NCI-H146 (cell line): ENCODE measurements at places on chromosomes 5 and 9.

DNA sequence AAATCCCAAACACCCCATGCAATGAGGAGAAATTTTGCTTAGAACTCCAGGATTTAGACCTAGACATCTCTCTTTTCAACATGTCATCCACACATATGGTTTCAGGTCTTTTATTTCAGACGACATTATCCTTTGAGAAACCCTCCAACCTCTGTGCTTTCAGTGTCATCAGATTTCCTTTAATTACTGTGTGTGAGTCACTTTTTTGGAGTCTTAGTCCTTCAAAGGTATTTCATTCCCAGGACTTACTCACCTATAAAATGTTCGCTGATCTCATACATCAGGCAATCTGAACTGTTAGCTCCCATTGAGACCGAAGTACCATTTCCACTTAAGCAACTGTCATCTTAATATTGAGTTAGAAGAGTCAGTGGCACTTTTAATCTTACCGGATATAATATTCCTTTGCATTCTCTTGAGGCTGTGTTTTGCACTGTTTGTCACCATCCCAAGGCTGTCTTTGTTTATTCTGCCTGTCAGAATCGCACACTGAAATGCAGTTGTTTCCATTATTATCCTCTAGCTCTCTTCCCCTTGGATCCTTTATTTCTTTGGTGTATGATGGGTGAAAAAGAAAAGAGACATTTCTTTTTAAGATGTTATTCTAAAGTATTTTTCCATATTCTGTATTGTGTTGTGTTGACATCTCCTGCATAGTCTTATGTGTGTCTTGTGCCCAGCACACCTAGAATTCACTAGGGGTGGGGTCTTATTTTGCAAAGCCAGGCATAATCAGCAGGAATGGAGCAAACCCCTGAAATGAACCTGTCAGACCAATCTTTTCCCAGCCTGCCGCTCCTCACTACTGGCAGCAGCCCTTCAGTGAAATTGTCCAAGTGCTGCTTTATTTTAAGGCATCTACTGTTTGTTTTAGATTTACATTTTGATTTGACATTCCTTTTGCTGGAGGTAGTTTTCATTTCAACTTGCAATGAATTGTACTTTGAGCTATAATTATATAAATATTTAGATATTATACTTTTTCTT lies 155.4 kb downstream of the PAM start:
- DNase-seq: no peak

GRCh38 chr5:176489077-176489476 lies 40.9 kb downstream of the FAF2 start:
- no peak for DNase-seq

- DNase-seq: no peak
Observed at GRCh38 chr9:129574911-129575585, 45.9 kb downstream of the C9orf50 start.

DNA sequence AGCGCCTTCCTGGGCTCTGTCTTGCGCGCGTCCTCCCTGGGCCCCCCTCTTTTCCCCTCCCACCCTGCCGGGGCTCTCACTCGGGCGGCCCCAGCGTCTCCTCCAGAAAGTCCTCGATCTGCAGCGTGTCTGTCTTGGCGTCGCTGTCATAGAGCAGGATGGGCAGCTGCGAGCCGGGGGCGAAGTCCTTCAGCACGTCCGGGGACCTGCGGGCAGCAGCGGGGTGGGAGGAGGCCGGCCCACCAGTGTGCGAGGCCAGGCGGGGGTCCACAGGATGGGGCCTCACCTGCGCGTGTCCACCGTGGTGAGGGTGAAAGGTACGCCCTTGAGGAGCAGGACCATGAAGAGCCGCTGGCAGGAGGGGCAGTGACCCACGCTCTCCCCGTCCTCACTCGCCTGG lies 1.0 kb downstream of the CLIC3 start:
- no peak for DNase-seq

- no peak for DNase-seq
Observed at GRCh38 chr5:60527072-60527471, 172.9 kb downstream of the DEPDC1B start.

- no peak for DNase-seq
Observed at GRCh38 chr5:388266-389196, 54.4 kb upstream of the EXOC3 start.

GRCh38 chr9:90099262-90099963 lies 494.6 kb downstream of the GADD45G start:
- DNase-seq: peak; percentile 52

DNA sequence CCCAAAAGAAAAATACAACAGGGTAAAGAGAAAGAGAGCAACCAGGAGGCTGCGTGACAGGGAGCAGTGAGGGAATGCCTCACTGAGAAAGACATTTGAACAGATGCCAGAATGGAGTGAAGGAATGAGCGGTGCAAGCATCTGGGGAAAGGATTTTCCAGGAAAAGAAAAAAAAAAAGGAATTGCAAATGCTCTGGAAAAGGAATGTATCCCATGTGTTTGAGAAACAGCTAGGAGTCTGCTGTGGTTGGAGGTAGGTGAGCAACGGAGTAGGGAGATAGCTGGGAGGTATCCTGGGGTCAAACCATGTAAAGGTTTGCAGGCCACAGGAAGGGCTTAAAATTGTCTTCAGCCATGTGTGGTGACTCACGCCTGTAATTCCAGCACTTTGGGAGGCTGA lies 23.6 kb upstream of the CEMIP2 start:
- DNase-seq: no peak

DNA sequence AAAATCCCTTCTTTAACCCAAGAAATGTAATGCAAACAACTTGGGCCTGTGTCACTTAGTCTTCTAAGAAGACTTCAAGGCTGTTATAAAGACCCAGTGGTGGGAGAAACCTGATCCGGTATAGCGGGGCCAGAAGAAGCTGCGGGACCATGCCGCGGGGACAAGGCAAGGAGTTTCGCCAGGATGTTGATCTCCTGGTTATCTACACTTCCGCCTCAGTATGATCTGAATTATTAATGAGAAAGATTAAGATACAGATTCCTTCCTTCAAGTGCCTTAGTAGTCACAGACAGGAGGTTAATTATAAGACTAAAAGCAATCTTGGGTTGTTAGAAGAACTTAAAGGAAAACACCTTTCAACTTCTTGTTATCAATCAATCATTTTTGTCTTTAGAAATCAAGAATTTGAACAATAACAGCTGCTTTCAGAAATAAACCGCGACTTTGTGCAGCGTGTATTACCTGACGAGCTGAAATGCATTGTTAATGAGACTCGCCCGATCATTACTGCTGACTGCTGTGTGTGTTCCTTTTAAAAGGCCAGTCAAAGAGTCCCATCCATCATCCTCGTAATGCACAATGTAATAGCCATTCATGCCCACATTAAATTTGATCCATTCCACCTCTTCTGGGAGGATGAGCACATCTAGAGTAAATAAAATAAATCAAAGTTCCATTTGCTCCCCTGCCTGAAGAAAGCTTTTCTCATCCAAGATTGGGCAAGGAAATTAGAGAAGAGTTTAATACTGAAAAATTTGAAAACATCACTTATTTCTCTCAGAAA lies 22.2 kb downstream of the ERAP1 start:
- no peak for DNase-seq

GRCh38 chr9:6384732-6385131 lies 28.3 kb upstream of the UHRF2 start:
- DNase-seq: no peak

- no peak for DNase-seq
Observed at GRCh38 chr5:14179446-14179845, 36.3 kb downstream of the TRIO start.

GRCh38 chr9:34197756-34198711 lies 19.2 kb downstream of the UBAP1 start:
- DNase-seq: no peak

- no peak for DNase-seq
Observed at GRCh38 chr5:153796527-153796926, 242.2 kb downstream of the FAM114A2 start.

- no peak for DNase-seq
Observed at GRCh38 chr9:89021154-89021803, 30.0 kb downstream of the S1PR3 start.

DNA sequence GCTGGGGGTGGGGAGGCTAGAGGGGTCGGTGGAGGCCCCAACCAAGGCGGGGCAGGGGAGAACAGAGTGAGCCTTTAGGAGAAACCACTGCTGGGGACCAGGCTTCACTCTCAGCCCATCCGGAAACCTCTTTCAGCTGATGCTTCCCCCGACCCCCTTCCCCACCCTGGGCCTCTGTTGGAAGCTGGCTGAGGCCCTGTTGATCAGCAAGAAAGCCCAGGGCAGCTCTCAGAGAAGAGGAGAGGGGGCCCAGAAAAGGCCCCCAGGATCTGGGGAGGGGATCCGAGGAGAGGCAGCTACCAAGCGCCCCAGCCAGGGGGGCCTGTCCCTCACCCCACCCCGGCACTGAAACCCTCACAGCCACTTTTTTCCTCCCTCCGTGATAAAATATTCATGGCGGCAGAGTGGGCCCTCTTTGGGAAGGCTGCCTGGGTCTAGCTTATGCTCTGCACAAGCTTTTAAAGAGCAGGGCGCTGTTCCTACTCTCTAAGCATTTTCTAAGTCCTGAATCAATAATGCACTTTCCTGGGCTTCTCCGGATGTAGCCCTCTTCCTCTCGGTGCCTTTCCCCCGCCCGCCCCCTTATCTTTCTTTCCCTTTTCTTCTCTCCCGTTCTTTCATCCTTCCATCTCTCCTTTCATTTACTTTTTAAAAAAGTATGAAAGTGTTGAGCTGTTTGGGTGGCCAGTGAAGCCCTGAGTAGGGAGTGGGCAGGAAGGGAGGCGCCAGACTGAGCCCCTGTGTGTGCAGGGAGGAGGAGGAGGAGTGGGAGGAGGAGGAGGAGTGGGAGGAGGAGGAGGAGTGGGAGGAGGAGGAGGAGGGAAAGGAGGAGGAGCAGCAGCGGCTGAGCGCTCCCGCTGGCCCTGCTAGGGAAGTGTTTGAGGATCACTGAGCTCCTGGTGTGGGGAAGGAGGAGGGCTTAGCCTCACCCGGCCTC lies 23.5 kb downstream of the NTNG2 start:
- DNase-seq: no peak

DNA sequence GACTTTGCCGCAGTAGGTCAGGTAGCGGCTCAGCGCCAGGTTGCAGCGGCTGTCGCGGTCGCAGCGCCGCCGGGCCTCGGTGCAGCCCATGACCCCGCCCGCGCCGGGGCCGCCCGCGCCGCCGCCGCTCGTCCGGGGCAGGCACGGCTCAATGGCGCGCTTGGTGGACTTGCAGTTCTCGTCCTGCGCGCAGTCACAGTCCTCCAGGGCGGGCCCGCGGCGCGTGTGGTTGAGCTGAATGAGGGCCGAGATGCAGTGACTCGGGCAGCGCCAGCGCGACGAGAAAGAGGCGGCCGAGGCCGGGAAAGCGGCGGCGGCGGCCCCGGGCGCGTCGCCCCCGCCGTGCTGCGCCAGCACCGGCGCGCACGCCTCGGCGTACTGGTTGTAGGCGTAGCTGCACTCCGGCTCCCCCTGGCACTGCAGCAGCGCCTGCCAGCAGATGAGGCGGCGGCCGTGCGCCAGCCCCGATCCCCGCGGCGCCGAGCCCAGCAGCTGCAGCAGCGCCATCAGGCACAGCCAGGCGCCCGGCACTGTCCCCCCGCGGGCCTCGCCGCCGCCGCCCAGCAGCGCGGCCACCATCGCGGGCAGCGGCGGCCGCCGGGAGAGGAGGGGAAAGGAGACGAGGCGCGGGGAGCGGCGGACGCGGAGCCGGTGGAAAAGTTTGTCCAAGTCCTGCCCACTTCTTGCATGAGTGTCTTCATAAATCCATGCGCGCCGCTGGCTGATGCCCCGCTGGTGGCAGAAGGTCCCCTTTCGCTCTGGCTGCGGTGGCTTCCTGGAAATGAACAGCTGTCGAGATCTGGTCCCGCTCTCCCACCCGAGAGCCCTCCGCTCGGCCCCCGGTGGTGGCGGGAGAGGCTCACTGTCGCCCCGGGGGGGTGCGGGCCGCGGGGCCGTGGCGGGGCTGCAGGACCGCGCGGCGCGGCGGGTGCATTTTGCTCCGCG lies 833 bp downstream of the GAS1 start:
- peak; percentile 39 for DNase-seq

- no peak for DNase-seq
Observed at GRCh38 chr9:87713278-87713987, 12.5 kb upstream of the CTSL start.

DNA sequence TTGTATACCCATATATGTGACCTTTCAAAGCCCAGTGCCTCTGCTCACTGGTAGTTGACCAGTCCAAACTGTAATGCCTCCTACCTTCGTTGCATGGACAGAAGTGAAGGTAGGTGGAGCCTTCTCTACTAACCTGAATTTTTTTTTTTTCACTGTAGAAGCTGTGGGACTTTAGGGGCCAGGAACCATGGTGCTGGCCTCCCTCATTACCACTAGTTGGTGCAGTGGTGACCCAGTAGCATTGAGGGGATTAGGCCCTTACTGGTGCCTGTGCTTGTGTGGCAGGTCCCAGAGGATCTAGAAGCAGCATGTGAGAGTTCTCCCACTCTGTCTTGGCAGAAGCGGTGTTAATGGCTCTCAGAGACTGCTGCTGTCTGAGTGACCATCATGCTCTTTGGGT lies 2.3 kb downstream of the RALGPS1 start:
- no peak for DNase-seq

DNA sequence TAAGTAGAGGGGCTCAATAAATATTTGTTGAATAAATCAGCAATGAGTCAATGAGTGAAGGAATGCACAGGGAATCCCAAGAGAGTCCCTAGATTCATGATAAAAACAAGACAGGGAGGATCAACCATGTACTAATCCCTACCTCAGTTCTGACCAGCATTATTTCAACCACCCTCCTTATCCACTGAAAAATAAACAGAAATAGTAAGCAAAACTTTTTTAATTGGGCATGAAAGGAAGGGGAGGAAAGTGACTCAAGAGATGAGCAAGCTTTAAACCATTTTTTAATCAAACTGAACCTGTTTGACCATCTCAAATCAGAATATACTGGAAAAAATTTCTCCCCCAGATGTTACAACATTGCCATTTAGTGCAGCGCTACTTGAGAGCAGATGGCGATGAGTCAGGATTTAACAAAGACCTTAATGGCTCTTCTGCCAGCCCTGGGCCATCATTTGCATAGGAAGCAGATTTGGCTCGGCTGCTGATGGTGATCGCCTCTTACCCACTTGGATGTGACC lies 194.8 kb upstream of the SLC30A5 start:
- DNase-seq: no peak

- DNase-seq: peak; percentile 32
Observed at GRCh38 chr5:148147415-148147814, 20.9 kb upstream of the SPINK14 start.

DNA sequence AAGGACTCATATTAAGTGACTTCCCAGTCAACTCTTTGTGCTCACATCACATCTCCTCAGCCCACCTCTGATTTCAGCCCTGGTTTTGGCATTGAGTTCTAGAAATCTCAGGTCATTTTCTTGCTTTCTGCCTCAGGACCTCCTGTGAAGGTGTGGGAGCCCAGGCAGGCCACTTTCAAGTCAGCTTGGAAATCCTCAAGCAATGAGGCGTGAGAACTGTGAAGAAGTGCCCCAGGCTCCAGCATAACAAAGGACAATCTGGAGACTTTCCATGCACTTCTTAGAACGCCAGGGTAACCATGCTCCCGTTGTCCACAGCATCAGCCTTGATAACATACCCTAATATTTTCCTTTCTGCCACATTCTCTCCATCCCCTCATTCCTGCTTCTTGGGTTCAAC lies 131.2 kb upstream of the MAP3K1 start:
- no peak for DNase-seq

DNA sequence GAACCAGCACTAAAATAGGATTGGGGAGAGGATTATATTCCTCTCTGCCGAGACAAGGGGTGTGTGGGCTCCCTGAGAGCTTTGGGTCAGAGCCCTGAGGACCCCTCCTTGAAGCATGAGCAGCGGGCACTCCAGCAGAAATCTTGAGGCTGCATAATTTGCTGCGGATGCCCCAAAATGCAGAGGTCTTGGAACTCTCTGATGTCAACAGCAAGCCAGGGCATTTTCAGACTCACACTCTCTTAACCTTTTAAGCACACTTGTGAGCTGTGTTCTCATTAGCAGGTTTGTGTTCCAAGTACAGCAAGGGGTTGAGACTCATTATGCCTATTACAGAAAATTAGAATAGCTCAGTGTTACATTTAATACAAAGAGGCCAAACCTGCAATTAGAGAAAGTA lies 513.0 kb upstream of the ADAMTS16 start:
- DNase-seq: peak; percentile 31
